ENCODE measurements at places on chromosomes 16 and 17. TPM values are rescaled to one million over a fixed set of nuclear protein-coding genes. Genes with fewer than 3 reads are reported as not detected.

Gene KRTAP9-2
- not detected for total RNA-seq

Gene NPIPB9
- 2.9 TPM for total RNA-seq

Gene PDE6G
- total RNA-seq: not detected

Gene RHBDL3
- 0.10 TPM for total RNA-seq

Gene FBXW10B
- total RNA-seq: 1.1 TPM

Gene CDH11
- 936 TPM for total RNA-seq

Gene TMEM235
- not detected for total RNA-seq

Gene OR1F1
- total RNA-seq: not detected

Gene FOXJ1
- total RNA-seq: 0.12 TPM

Gene SLFN11
- total RNA-seq: 15.2 TPM

Gene GAS7
- 6.9 TPM for total RNA-seq

Gene CDRT4
- 6.2 TPM for total RNA-seq

Gene HLF
- 0.27 TPM for total RNA-seq

Gene ATF7IP2
- 4.8 TPM for total RNA-seq

Gene CDR2L
- total RNA-seq: 51.0 TPM

Gene SEPTIN12
- not detected for total RNA-seq

Gene WFIKKN2
- not detected for total RNA-seq

Gene ESRP2
- total RNA-seq: not detected

Gene ETV4
- 1.1 TPM for total RNA-seq

Gene TBC1D3L
- 20.0 TPM for total RNA-seq

Gene CD300A
- not detected for total RNA-seq

Gene NPB
- 1.3 TPM for total RNA-seq

Gene KCNJ2
- total RNA-seq: not detected

Gene CA10
- total RNA-seq: not detected

Gene PPM1E
- total RNA-seq: 2.2 TPM

Gene PRSS53
- 7.0 TPM for total RNA-seq

Gene ASPHD1
- 2.9 TPM for total RNA-seq

Gene EVI2B
- total RNA-seq: 0.21 TPM

Gene TNFRSF13B
- not detected for total RNA-seq

Gene CEMP1
- not detected for total RNA-seq

Gene PRSS21
- total RNA-seq: not detected

Gene COG8
- total RNA-seq: 36.8 TPM

Gene MYL4
- 1.1 TPM for total RNA-seq

Gene KRTAP1-1
- not detected for total RNA-seq

Gene PRR29
- total RNA-seq: 0.28 TPM

Gene STH
- not detected for total RNA-seq

Gene CSHL1
- not detected for total RNA-seq

Gene SERPINF2
- 0.24 TPM for total RNA-seq

Gene KRT12
- total RNA-seq: not detected

Gene KRT24
- total RNA-seq: not detected

Gene QRICH2
- total RNA-seq: 4.7 TPM

Gene ZKSCAN2
- total RNA-seq: 7.5 TPM

Gene APOBR
- total RNA-seq: not detected

Gene ACSM2B
- not detected for total RNA-seq

Gene ZNF75A
- total RNA-seq: 21.6 TPM

Gene EPOP
- 2.8 TPM for total RNA-seq

Gene EPX
- total RNA-seq: not detected

Gene TBC1D3E
- total RNA-seq: not detected

Gene KRTAP4-9
- total RNA-seq: not detected

Gene ZNF750
- not detected for total RNA-seq

Gene IGSF6
- not detected for total RNA-seq

Gene SPATA32
- total RNA-seq: not detected

Gene GHDC
- total RNA-seq: 8.9 TPM

All from chondrocyte (in vitro differentiated cells).